NCI-H774 (cell line): ENCODE measurements at places on chromosomes 7 and 10.

DNA sequence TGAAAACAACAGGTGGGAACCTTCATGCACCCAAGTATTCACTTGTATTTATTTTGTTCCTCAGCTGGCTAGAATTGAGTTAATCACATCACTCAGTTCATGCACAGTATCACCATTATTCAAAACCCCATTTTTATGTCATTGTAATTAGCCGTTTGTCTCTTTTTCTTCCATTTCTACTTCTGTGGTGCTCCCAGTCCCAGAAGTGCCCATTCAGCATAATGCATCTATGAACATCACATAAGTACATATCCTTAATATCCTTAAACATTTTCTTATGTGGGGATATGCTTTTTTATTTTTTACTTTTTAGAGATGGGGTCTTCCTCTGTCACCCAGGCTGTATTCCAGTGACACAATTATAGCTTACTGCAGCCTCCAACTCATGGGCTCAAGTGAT, 510.9 kb upstream of the MGMT start:
- no peak for DNase-seq

GRCh38 chr7:108860615-108861014, 290.9 kb downstream of the DNAJB9 start:
- DNase-seq: no peak

GRCh38 chr10:58782876-58783851, 270.5 kb downstream of the BICC1 start:
- DNase-seq: no peak

DNA sequence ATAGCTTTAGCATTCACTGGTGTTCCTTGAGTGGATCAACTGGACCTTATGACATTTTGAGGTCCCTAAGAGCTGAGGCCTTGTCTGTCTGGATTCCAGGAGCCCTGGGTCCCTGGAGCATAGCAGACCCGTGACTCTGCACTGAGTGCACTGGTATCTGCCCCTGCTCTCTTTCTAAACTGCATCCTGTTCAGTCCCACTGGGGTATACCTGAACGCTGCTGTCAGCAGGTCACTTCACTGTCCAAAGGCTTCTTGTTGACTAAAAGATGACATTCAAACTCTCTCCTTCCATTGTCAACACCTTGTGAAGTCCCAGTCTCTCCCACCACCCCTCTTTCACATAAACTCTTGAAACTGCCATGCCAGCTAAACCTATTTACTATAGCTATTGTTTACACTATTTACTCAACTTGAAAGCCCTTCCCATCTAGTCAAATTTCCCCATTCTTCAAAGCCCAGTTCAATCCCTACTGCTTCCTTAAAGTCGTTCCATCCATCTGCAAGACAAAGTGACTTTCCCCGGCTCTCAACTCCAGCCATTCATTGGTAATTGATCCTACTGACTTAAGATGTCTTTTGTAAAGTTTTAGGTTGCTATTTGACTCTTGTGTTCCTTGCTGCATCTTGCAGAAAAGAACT, 523.3 kb downstream of the KCNMA1 start:
- DNase-seq: no peak

- DNase-seq: no peak
Measured at GRCh38 chr7:51304729-51305128, 11.9 kb downstream of the COBL start.
